Choroid plexus epithelial cell (primary cell): ENCODE measurements at places on chromosomes 4 and X.

DNA sequence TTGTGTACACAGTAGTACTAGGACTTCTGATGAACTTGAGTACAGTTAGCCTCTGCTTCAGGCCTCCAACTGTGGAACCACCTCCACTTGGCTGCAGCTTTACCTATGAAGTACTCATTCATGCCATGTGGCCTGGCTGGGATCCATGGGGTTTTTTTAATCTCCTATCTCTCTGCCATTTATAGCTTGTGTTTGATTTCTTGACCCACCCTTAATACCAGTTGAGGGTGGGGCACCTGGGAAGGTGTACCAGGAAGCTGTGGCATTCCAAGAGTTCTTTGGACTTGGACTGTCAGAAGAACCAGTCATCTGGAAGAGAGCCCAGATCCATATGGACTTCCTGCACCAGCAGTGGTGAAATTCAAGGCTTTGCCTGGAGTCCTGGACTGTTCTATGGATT is 230.1 kb downstream of the SHROOM3 start:
- no peak for DNase-seq

DNA sequence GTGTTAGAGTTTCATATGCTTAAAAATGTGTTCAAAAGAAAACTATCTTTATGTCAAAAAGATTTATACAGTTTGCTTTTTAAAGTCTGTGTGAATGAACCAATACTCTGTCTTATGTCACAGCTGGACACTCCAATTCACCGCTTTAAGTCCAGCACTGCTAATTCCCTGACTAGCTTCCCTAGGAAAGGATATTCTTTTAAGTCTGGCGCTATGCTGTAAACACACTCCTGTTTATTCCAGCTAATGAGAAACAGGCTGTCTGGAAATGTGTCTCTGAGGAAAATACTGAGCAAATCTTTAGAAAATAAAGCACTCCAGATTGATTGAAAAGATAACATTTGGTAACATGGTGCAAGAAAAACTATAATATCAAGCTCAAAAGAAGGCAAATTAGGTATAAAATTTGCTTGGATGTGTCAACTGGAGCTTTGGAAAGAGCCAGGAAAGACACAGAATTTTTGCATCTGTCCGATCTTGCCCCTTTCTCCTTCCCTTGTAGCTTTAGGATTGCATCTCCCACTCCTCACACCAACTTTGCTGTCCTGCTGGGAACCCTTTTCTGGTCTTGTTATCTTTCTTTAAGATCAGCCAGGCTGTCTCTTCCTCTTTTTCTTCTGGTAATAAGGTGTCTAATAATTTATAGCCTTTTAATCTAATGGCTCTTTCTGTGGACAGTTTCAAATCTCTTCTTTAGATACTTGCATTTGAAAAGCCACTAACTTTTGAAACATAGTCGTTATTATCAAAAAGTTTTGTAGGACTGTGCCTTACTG is 40.9 kb upstream of the VEGFC start:
- DNase-seq, result no peak

DNA sequence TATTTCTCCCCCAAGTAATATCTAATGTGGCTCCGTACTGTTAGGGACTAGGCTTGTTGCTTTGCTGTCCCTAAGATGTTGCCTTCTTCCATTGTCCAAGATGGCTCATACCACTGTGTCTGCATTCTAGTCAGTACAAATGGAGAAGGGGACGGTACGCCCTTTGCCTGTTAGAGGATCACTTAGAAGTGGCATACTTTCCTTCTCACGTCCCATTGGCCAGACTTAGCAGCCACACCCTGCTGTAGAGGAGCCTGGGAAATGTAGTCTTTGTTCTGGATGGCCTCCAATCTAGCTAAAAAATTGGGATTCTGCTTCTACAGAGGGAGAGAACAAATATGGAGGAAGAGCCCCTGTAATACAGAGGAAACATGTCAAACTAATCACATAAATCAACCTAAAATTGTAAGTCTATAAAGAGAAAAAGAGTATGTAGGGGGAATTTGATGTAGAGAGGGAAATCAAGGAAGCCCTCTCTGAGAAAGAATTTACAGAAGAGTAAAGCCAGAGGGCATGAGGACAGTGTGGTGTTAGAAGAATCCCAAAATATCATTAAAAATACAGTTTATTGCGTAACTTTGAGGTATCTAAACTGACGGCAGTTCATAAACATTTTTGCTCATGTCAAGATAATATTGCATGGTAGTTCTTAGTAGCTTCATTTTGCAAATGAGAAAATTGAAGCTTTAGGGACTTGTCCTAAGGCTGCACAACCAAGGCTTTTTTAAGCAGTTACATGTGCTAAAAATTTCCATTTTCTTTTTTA is 15.1 kb downstream of the PRIMPOL start:
- peak; percentile 56 for DNase-seq

DNA sequence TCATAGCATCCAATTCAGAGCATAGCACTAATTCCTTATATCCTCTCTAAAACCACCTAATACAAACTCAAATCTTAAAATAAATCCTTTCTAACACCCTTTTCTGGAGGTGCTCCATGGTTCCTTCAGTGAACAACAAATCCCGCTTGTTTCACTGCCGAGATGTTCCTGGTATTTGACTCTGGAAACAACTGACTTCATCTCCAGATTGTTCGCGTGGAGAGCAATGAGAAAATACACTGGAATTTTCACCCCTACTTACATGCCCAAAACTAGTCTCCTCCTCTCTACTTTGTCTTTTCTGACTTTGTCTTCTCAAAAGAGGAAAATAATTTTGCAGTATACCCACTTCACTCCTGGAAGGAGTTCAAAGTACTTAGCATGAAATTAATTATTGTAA is 129.0 kb downstream of the PLS3 start:
- DNase-seq, result peak; percentile 45

DNA sequence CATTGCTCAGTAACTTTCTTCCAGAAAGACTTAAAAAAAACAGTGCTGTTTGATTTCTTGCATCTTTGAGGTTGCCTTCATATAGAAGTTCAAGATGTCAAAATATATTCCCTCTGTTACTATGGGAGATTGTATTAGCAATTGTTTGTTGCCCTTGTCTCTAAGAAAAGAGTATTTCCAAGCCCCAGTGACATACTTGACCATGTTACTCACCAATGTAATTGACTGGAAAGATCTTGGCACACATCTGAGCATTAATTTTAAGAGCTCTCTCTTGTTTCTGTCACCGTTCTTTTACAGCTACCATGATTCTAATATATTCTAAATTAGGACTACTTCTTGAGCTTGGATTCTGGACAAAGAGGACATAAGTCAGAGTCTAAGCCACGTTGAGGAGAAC is 902.7 kb upstream of the EPHA5 start:
- DNase-seq, result peak; percentile 82

- peak; percentile 62 for DNase-seq
These were observed 370.7 kb downstream of the GPAT3 start for GRCh38 chr4:83906561-83906960.

DNA sequence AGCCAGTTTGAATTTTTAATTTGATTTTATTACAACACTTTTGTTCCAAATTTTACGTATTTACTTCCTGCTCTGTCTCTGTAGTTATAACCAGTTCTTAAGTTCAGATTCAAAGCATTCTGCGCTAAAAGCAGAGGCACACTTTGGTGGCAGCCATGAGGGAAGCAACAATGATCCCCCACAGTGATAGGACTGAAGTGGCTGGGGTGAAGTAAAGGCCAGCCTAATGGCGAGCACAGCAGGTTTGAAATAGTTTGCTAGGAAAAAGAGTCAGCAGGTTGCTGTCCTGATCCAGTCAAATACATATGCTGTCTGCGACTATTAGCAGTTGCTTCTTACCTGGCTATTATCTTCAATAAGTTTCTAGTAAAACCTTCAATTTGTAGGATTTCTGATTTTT is 176.3 kb downstream of the RPA4 start:
- no peak for DNase-seq

DNA sequence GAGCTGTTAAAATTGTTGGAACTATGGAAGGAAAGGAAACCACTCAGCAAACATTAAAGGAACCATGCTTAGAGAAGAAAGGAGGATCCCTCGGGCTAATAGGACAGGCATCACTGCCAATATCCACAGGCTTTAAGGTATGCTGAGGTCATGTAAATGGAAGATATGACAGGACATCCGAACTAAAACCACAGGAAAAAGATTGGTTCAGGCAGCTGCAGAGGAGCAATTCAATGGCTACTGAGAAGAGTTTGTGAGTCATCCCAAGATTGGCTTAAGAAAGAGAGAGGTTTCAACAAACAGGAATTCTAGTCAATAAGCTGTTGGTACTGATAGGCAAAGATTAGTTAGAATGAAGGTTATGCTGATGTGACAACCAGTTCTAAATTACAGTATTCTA is 106.4 kb upstream of the FAM241A start:
- peak; percentile 28 for DNase-seq

- DNase-seq, result no peak
These were observed 171.7 kb downstream of the STK32B start for GRCh38 chr4:5222951-5223350.

GRCh38 chrX:64151911-64152310 is 53.6 kb downstream of the AMER1 start:
- DNase-seq, result no peak
